ENCODE measurements at places on chromosomes 1 and 21.
A peak's percentile ranks its signal among the peaks of the same experiment; 100 is the strongest.

- DNase-seq, result no peak
Measured at GRCh38 chr1:23593556-23594148, 34.4 kb upstream of the ID3 start.

- DNase-seq, result no peak
Measured at GRCh38 chr1:18118491-18118890, 10.9 kb downstream of the IGSF21 start.

DNA sequence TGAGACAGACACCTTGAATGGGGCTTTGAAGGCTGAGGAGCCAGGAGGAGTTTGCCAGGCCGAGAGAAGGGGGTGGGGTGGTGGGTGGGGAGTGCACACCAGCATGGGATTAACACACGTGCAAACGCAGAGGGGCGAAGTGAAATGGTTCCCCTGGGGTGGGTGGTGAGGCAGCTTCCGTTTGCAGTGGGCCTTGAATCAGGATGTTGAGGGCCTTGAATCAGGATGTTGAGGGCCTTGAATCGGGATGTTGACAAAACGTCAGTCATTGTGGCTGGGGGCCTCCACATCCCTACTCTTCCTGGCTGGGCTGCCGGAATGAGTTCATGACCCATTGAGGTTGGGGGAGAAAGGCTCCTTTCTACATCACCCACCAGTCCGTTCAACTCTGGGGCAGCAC is 16.6 kb downstream of the LDLRAP1 start:
- no peak for DNase-seq

DNA sequence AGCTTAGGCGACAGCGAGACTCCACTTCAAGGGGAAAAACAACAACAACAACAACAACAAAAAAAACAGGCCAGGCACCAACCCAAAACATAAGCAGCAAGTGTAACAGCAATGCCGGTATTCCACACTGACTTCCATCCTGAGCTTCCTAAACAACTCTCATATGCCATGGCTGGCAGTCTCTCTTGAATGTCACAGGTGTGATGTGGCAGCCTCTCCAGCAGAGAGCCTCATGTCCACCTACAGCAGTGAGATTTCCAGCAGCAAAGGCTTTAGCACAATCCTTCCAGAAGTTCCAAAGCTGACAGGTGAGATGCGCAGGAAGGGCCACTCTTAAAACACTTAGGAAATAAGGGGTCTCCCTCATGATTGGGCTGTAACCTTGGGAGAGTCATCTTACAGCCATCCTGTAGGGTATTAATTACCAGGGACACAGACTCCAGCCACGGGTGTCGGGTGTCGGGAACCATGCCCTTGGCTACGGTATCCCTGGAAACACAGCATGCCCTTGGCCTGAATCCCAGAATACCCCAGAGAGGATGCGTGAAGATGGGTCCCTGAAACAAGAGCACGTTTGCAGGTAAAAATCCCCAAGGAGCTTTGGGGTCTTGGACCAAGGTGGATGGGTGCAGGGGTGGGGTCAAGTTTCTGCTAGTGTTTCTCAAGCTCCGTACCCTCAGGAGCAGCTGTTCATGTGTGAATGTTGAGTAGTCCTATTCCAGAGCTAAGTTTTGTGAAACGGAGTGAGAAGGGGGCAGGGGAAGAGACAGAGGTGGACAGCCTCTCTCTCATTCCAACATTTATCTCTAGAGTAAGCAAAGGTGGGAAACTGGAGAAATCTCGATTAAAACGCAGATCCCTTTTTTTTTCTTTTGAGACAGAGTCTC is 31.4 kb downstream of the CLSTN1 start:
- DNase-seq, result no peak

GRCh38 chr1:115241309-115241708 is 96.7 kb downstream of the NGF start:
- no peak for DNase-seq

GRCh38 chr1:115402753-115403184 is 64.7 kb upstream of the NGF start:
- no peak for DNase-seq

GRCh38 chr1:73998348-73998959 is 199.5 kb downstream of the LRRIQ3 start:
- DNase-seq, result peak; percentile 15

- DNase-seq, result no peak
Measured at GRCh38 chr1:207973898-207974568, 63.1 kb upstream of the CD34 start.

- DNase-seq, result no peak
Measured at GRCh38 chr21:16421007-16421406, 691.2 kb downstream of the USP25 start.

DNA sequence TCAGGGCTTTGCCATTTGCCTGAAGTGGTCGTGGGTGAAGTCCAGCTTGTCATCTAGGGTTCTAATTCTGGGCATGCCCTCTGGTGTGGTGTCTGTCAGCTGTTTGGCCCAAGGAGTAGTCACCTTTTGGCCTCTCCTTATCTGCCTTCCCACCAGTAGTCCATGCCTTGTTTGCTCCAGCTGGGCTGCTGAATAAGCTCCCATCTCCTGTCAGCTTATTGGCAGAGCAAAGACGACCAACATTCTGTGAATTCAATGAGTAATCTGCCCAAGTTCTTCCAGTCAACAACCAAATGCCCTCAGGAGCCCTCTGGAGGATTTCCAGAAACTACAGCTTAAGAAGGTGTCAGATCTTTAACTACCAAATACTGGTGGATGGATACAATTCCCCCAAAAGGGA is 7.0 kb downstream of the BCAN start:
- no peak for DNase-seq

GRCh38 chr1:112507921-112508277 is 866 bp upstream of the WNT2B start:
- DNase-seq, result no peak

DNA sequence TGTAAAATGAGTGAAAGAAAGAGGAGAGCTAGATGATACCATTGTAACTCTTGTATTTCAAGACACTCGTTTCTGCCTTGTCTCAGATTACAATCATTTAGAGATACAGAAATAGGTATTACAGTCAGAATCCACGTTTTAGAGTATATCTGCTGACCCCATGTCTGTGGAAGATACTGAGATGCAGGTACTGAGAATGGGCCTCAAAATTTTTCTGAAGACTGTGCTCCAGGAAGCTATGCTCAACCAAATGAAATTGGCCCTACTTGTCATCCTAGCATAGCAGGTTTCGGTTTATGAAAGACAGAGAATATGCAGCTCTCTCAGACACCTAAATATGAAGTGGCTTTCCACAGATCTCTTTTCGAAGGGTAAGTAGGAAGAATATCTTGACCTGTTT is 6.0 kb upstream of the WARS2 start:
- no peak for DNase-seq

GRCh38 chr1:233033361-233033760 is 83.0 kb downstream of the NTPCR start:
- no peak for DNase-seq

GRCh38 chr1:21818656-21819055 is 6.6 kb downstream of the LDLRAD2 start:
- DNase-seq, result peak; percentile 66

DNA sequence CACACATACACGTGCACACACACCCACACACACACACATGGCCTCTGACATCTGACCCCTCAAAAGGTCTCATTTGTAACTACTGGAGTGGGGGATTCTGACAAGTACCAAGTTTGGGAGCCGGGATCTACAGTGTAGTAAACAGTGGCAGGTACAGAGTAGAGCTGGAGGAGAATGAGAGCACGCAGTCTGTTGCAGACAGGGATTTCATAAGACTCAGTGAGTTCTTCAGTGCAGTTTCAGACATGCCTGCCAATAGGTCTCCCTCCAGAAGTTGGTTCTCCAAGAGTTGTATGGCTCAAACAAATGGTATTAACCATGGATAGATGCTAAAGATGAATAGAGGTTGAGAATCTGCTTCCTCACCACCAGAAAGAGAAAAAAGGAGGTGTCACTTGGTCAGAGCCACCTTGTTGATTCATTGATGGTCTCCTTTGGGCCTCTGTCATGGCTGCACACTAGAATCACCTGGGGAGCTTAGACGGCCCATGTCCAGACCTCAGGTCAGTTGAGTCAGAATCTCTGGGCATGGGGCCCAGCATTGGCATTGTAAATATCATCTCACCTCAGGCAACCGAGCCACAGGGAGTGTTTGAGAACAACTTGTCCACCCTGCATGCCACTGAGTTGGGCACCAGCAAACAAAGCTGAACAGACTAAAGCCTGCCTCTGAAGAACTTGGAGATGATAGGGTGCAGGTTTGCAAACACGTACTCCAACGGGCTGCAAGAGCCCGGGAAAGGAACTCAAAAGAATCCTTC is 122.1 kb downstream of the EDEM3 start:
- DNase-seq, result no peak

DNA sequence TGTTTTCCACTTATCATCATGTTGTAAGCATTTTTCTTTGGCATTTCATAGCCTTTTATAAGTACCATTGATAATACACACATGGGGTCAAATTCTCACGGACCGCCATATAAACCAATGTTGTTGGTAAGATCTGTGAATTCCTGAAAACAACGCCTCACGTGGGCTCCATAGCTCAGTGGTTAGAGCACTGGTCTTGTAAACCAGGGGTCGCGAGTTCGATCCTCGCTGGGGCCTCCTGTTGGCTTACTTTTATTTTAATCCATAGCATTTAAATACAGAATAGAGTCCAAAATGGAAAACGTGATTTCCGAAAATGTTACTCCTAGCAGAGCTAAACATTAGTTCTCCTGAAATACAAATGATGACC is 83.1 kb downstream of the HHIPL2 start:
- DNase-seq, result peak; percentile 81

DNA sequence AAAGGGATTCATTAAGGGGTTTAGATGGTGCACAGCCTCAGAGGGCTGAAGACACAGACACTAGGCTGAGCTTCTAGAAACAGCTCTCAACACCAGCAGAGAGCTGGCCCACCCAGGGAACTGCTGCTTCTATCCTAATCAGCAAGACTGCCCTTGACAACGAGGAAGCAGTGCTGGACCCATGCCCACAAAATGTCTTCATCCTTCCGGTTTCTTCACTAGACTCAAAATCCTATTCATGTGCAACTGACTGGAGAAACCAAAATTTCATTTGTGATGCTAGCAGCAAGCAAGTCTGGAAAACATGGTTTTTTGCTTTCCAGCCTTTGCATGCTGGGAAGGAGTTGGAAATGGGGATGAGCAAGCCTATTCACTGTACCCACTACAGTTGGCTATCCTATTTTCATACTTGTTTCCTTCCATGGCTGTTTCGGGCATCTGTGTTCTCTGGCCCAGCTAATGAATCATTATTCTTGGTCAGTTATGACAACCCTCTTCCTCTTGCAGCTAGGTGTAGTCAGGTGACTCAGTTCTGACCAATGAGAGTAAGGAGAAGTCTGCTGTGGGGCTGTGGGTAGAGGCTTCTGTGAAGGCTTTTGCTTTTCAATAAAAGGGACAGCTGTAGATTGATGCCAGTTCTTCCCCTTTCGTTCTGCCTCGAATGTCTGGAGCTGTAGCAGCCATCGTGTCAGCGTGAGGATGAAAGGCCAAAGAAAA is 14.6 kb upstream of the TMEM61 start:
- no peak for DNase-seq

- no peak for DNase-seq
Measured at GRCh38 chr21:16969636-16970035, 543.2 kb upstream of the CXADR start.

DNA sequence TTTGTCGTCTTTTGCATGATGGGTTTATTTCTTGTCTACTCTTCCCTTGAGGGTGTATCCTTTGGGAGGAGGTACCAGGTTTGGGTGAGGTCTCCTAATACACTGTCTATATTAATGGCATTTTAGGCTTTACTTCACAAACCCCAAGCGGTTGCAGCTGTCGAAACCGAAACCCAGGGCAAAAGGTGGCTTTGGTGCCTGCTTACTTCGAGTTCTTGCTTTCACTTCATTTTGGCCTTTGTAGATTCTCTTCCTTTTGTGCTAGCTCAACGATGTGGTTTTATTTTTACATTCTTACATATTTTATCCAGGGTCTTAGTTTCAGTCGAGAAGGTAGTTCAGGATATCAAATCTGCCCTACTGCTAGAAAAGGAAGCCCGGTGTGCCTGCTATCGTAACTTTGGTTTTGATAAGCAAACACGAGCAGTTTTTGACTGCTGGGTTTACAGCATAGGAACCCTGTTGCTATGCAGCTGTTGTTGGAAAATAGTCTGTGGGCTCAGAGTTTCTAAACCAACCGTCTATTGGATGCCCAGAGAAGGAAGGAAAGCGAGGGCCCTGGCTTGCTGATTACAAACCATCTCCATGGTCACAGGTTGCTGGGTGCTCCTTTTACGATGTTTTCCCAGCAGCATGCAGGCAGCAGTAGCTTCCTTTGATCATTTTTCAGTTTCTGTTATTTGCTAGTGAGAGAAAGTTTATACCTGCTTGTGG is 9.8 kb upstream of the TSPAN2 start:
- DNase-seq, result peak; percentile 47

DNA sequence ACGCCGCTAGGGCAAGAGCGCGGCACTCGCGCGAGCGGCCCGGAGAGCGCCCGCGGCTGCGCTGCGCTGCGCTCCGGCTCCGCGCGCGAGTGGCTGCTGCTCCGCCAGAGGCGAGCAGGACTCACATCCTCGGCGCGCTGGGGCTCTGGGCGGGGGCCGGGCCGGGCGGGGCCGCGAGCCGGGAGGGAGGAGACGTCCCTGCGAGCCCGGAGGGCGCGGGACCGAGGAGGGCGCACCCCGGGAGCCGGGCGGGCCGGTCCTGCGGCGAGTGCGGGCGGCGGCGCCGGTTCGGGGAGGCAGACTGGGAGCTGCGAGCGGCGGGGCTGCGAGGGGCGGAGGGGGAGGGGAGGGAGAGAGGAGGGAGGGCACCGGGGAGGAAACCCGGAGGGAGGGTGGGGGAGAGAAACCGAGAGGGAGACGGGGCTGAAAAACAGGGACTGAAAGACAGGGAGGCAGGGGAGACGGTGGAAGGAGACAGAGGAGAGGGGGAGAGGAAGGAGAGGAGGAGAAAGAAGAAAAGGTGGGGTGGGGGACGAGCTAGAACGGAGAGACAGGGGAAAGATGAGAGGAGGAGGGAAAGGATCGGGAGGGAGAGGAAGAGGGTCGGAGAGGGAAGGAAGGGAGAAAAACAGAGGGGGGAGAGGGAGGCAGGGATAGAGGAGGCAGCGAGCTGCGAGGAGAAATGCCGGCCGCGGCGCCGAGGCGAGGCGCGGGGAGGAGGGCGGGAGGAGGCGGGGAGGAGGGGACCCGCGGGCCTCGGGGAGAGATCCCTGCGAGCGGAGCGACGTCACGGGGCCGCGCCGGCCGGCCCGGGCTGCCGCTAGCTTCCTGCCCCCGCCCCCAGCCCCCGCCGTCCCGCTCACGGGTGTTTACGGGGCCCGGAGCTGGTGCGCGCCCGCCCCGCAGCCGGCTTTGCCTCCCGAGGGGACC is at the start of gene CAMK2N1:
CAMK2N1 (minus strand) TSS at position 684 of the 930 bp plus-strand sequence. CDS start 831 bp downstream, outside the sequence.
- DNase-seq, result no peak

GRCh38 chr1:171801487-171801891 is 20.0 kb downstream of the METTL13 start:
- DNase-seq, result peak; percentile 41
